NCI-H524 (cell line): ENCODE measurements at places on chromosomes 11 and 22.

GRCh38 chr22:49070501-49070900 lies 757.2 kb downstream of the BRD1 start:
- DNase-seq: peak; percentile 62

DNA sequence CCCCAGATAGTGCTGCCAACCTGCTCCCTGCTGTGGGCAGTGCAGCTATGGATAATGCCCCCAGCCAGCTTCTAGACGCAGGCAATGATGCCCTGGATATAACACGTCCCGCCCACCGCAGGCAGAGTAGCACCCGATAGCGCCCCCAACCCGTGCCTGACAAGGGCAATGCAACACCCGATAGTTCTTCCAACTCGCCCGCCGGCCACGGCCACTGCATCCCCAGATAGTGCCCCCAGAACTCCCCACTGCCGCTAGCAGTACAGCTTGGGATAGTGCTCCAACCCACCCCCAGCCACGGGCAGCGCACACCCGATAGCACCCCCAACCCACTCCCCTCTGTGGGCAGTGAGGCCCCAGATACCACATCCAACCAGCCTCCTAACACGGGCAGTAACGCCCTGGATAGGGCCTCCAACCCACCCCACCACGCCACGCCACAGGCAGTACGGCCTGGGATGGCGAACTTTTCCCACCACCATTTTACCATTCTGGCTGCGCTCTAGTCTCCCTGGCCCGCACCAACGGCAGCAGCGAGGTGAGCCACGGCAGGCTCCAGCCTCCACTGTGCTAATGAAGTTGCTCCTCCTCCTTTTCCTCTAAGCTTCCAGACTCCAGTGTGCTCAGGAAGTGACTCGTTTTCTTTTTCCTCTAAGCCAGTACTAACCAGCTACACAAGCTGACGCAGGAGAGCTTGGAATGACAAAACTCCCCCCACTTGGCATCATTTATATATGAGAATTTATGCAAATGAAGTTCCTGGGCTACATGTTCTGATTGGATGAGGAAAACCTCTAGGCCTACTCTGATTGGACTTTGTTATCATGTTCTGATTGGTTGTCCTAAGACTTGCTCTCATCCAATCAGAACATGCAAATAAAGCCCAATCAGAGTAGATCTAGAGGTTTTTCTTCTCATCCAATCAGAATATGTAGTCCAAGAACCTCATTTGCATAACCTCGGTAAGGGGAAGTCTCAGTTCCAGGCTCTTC lies 3.0 kb upstream of the RFPL3 start:
- DNase-seq: no peak

GRCh38 chr22:34475886-34476285 lies 555.6 kb upstream of the LARGE1 start:
- DNase-seq: no peak

DNA sequence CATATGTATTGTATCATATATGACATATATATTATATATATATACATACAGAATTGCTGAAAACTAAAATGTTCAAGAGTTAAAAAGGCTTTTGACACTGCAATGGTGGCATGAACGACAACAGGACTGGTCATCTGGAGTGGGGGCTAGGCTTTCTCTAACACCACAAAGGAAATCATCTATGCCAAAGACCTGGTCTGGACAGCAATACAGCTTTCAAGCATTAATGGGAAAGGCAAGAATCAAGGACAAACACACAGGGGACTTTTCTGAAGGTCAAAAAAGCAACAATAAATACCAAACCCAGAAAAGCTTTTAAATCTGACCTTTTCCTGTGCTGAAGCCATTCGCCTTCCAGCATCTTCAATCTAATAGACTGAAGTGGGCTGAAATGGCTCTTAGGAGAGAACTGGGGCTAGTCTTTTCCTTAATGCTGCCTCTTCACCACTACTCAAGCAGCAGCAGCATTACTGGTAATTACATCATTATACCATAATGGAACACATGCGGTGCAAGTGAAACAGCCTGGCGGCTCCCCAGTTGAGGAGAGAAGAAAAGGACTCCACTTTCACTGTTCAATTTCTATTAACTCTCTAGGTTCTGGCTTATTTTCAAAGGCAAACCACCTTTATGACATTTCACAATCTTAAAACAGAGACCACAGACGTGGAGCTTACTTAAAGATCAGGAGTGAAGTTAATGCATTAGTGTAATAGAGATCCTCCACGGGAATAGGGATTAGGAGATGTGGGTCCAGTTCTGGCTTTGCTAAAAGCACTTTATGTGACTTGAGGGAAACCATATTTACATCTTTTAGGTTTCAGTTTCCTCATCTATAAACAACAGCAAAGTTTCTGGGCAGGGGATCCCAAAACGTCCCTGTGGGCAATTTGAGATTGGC lies 63.0 kb downstream of the GAB2 start:
- DNase-seq: peak; percentile 76

- DNase-seq: no peak
These were observed 134.3 kb downstream of the TEAD1 start for GRCh38 chr11:12808519-12808918.

GRCh38 chr22:42863349-42863961 lies 6.4 kb upstream of the ARFGAP3 start:
- no peak for DNase-seq

GRCh38 chr11:120215634-120216033 lies 4.8 kb downstream of the OAF start:
- no peak for DNase-seq
